Right lung (tissue), 10 donors: ENCODE measurements at places on chromosomes 2 and 18. TPM values are rescaled to one million over a fixed set of nuclear protein-coding genes. Genes with fewer than 3 reads are reported as not detected.

The KATNAL2 gene
- 5.4 TPM for polyA plus RNA-seq

The TXNL1 gene
- polyA plus RNA-seq: 125 TPM

The CDH19 gene
- 0.35 TPM for polyA plus RNA-seq

The RBMS1 gene
- polyA plus RNA-seq: 141 TPM

The CYTIP gene
- polyA plus RNA-seq: 1.9 TPM

The CD8B gene
- polyA plus RNA-seq: 0.56 TPM

The KIF1A gene
- polyA plus RNA-seq: 1.8 TPM

The DNAJC27 gene
- polyA plus RNA-seq: 10.6 TPM

The TRIM54 gene
- not detected for polyA plus RNA-seq

The GAREM1 gene
- polyA plus RNA-seq: 13.0 TPM

The CEBPZ gene
- polyA plus RNA-seq: 69.8 TPM

The ANKRD36C gene
- polyA plus RNA-seq: 50.7 TPM

The SLC23A3 gene
- polyA plus RNA-seq: 4.7 TPM

The LDLRAD4 gene
- 17.0 TPM for polyA plus RNA-seq

The DNMT3A gene
- 107 TPM for polyA plus RNA-seq

The UBE2E3 gene
- 142 TPM for polyA plus RNA-seq

The GRB14 gene
- polyA plus RNA-seq: 44.7 TPM

The AMER3 gene
- 0.18 TPM for polyA plus RNA-seq

The CYP26B1 gene
- 4.9 TPM for polyA plus RNA-seq

The BOLL gene
- polyA plus RNA-seq: 0.12 TPM

The ADGRF3 gene
- polyA plus RNA-seq: 2.0 TPM

The GTF2A1L gene
- polyA plus RNA-seq: 0.88 TPM

The FNDC4 gene
- polyA plus RNA-seq: 14.2 TPM

The RESP18 gene
- polyA plus RNA-seq: not detected

The TBR1 gene
- not detected for polyA plus RNA-seq

The CFAP221 gene
- 13.4 TPM for polyA plus RNA-seq

The RGPD6 gene
- polyA plus RNA-seq: 44.7 TPM

The FAHD2A gene
- polyA plus RNA-seq: 37.8 TPM

The GALR1 gene
- polyA plus RNA-seq: 0.10 TPM

The TWIST2 gene
- 4.0 TPM for polyA plus RNA-seq

The HAAO gene
- 21.8 TPM for polyA plus RNA-seq

The GRHL1 gene
- 6.8 TPM for polyA plus RNA-seq

The CAD gene
- polyA plus RNA-seq: 31.5 TPM

The RGPD4 gene
- polyA plus RNA-seq: not detected

The EMILIN1 gene
- 213 TPM for polyA plus RNA-seq
